Activated T-cell treated with anti-CD3 and anti-CD28 coated beads for 4 hours (primary cell): ENCODE measurements at places on chromosomes 6 and 20.

DNA sequence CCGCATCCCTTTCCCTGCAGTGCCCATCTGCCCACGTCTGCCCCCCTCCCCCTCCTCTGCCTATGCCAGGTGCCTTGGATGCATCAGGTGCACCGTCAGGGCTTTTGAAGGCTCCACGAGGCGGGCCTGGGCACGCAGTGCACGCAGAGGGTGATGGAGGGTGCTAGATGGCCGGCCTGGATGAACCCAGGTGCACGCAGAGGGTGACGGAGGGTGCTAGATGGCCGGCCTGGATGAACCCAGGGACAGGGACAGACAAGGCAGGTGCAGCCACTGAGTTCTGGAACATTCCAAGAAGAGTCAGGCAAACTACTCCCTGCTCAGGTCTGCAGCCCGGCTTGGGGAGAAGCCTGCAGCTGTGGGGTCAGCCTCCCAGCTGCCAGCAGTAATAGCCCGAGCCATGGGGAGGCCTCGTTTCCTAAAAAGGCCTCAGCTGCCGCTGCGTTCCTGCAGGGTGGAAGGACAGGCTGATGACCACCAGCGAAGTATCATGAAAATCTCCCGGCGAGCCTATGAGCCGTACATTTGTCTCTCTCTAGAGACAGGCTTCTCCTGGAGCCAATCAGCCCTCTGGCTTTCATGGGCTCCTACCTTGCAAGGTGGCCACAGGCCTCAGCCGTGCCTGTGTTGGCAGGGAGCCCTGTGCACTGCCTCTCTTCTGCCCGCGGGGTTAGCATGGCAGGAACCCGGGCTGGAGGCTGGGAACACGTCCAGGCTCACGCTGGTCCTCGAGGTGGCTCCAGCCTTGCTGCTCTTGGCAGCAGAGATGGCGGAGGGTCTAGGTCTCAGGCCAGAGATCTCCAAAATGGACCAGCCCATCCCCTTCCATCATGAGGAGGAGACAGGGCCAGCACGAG, 29.6 kb downstream of the NTSR1 start:
- DNase-seq = no peak

DNA sequence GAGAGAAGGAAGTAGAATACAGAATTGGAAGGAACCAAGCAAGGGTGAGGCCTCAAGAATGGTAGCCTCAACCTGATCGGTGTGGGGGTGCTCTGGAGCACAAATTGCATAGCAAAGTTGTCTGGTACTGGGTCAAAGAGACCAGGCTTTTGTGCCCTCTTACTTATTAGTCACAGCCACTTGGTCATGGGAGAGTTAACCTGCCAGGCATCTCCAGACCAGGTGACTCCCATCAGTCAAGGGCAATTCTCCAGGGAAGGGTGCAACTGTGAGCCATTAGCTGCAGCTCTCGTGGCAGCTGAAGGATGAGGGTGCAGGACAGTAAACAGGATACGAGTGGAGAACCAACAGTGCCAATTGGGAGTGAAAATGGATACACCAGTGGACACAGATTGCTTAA, 47.7 kb upstream of the PLCB4 start:
- no peak for DNase-seq

GRCh38 chr6:152750694-152751093, at the start of gene VIP:
Gene VIP (plus strand): TSS chr6:152750797. CDS start chr6:152752178, 1,381 bp downstream.
- DNase-seq = no peak

GRCh38 chr6:116764961-116765841, at the start of gene FAM162B:
Gene FAM162B (minus strand): TSS chr6:116765719. CDS start chr6:116765576, 143 bp downstream.
- DNase-seq = no peak

- DNase-seq = no peak
Observed at GRCh38 chr6:14326774-14327173, 209.2 kb downstream of the CD83 start.

- no peak for DNase-seq
Observed at GRCh38 chr6:127182501-127182900, 64.0 kb downstream of the RSPO3 start.

GRCh38 chr20:31803552-31804291, 15.4 kb upstream of the MYLK2 start:
- DNase-seq = no peak

DNA sequence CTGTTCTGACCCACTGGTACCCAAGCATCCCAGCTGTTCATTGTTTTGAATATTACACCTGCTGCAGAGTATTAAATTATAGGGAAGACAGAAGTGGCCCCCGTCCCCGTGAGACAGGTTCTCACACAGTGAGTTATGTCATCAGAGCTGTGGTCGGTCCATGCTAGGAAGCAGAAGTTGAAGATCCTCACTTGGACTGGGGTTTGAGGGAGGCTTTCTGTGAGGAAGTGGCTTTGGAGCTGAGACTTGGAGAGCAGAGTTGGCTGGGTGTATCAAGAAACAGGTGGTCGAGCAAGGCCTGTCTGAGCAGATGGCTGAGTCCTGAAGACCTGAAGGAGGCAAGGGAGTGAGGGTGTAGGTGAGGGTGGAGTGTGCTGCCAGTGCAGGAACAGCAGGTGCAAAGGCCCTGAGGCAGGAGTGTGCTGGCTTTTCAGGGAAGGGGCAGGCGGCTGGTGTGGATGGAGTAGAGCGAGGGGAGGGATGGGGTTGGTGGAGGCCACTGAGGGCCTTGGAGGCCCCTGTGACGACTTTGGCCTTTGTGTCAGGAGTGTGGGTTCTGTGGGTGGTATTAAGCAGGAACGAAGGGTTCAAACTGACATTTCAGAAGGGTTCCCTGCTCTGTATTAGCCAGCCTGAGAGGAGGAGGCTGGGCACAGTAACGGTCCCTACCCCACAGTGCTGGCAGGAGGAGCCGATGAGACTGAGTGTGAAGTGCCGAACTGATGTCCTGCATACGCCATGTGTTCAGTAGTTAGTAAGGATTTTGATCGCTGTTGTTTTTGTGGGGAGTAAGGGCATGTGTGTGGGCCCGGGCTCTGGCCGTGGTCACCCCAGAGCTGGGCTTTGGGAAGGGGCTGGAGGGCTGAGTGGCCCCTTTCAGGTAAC, 11.8 kb downstream of the SRC start:
- no peak for DNase-seq

GRCh38 chr20:53297154-53297529, 296.5 kb downstream of the ZNF217 start:
- no peak for DNase-seq

GRCh38 chr20:1877609-1878200, 17.5 kb upstream of the SIRPA start:
- DNase-seq = no peak

DNA sequence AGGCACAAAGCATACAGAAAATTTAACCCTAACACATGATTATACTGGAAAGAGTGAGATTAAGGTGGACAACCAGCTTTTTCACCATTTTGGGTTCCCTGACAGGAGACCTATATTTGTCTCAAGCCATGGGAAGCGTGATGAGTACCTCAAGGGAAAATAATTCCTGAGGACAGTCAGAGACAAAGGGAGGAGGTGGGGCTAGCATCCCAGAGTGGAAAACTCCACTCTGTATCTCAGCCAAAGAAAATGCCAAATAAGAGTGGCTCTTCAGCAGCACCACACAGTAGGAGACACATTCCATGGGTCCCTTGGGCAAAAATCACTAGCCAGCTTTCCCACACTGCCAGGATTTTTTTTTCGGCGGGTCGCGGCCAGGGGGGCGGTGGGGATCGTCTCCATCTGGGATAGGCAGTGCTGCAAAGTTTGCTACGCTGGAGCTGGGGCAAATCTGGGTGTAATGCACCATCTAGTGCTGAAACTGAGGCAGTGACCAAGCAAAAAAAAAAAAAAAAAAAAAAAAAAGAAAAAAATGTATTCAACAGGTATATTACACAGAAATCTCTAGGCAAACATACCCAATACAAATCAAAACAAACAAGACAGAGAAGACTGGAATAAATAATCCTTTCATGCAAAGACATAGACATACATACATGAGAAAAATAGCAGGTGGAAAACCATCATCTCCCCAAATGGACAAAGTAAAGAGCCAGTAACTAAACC, 77.3 kb upstream of the SLC35F1 start:
- no peak for DNase-seq

GRCh38 chr20:16803965-16804792, 56.0 kb downstream of the OTOR start:
- peak; percentile 1 for DNase-seq

DNA sequence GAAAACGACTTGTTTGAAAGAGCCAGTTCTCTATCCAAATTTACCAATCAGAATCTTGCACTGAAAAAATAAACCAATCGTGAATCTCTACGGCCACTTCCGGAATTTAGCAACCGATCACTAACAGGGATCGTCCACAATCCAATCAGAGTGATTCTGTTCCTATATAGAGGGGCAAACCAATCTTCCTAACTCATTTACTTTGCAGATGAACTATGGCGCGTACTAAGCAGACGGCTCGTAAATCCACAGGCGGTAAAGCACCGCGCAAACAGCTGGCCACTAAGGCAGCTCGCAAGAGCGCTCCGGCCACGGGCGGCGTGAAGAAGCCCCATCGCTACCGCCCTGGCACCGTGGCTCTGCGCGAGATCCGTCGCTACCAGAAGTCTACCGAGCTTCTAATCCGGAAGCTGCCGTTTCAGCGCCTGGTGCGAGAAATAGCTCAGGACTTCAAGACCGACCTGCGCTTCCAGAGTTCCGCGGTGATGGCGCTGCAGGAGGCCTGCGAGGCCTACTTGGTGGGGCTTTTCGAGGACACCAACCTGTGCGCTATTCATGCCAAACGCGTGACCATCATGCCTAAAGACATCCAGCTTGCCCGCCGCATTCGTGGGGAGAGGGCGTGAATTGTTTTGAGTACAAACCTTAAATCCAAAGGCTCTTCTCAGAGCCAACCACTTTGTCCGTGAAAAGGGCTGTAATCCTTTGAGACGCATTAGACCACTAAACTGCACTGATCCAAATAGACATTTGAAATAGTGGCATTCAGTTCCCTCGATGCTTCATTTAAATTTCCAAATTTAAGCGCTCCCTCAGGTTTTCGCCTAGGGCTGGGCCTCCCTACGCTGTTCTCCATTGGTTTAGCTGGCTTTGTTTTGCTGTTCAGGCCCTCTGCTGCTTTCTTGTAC, 138.0 kb downstream of the HFE start:
- no peak for DNase-seq

DNA sequence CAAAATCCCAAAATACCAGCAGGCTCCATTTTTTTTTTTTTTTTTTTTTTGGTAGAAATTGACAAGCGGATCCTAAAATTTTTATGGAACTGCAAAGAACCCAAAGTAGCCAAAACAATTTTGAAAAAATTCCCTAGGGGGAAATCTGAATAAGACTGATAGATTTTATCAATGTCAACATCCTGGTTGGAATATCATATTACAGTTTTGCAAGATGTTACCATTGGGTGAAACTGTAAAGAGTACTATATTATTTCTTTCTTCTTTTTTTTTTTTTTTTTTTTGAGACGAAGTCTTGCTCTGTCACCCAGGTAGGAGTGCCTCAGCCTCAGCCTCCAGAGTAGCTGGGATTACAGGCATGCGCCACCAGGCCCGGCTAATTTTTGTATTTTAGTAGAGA, 29.4 kb upstream of the BEND3 start:
- DNase-seq = no peak

DNA sequence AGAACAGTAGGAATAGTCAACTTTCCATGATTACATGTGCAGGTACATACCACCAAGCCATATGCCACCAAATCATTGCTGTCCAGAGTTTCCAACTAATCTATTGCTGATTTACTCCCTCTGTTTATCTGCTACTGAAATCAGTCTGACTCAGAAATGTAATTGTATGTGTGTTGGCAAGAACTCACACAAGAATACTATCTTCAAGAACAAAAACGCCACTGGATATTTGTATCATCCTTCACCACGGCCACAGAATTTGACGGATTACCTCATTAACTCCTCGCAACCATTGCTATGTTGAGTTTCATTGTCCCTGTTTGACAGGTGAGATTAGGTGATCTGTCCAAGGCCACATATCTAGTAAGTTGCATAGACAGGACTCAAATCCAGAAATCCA, 159.2 kb downstream of the GMPR start:
- no peak for DNase-seq

DNA sequence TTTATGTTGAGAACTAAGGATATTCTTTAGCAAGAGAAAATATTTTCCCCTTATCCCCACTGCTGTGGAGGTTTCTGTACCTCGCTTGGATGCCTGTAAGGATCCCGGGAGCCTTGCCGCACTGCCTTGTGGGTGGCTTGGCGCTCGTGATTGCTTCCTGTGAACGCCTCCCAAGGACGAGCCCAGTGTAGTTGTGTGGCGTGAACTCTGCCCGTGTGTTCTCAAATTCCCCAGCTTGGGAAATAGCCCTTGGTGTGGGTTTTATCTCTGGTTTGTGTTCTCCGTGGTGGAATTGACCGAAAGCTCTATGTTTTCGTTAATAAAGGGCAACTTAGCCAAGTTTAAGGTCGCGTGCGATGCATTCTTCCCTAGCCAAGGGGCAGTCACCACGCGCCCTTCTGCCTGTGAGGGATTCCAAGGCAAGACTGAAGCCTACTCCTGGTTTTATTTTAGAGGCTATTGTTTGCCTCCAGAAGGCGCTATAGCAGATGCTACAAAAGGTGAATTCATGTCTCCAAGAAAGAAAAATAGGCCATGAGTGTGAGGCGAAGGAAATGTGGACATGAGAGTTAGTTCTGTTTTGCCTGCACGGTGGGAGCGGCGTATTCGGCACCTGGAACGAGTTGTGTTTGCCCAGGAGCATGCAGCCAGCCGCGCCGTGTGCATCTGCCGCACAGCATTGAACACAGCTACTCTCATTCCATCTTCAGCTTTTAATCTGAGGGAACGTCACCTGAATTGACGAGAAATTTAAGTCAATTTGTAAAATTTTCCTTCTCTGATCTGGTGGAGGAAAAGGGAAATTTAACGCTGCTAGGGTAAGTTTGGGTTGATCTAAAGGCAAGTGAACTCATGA, 40.3 kb upstream of the IRF4 start:
- no peak for DNase-seq

- no peak for DNase-seq
Observed at GRCh38 chr20:50259705-50260478, 69.3 kb downstream of the CEBPB start.

GRCh38 chr6:6724539-6725467, 136.3 kb downstream of the LY86 start:
- peak; percentile 38 for DNase-seq

GRCh38 chr6:108438918-108439317, 121.8 kb upstream of the FOXO3 start:
- DNase-seq = no peak

DNA sequence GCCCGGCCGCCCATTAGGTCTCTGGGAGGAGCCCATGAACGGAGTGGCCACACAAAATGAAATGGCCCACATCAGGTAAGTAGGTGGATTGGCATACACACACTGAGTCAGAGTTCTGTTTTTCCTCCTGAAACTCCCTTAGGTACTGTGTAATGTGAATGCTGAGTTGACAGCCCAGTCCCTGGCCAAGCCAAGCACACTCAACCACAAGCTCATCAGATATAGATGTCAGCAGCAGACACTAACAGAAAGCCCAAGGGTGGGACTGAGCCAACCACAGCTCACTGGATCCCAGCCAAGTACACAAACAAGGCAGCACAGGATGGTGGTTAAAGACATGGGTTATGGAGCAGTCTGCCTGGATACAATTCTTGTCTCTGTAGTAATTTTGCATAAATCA, 403.4 kb downstream of the GJA1 start:
- no peak for DNase-seq

- no peak for DNase-seq
Observed at GRCh38 chr6:67683960-67684359, 951.1 kb upstream of the ADGRB3 start.

- DNase-seq = no peak
Observed at GRCh38 chr6:40794586-40794985, 207.4 kb upstream of the LRFN2 start.
